ENCODE measurements at places on chromosomes 11 and 22.

DNA sequence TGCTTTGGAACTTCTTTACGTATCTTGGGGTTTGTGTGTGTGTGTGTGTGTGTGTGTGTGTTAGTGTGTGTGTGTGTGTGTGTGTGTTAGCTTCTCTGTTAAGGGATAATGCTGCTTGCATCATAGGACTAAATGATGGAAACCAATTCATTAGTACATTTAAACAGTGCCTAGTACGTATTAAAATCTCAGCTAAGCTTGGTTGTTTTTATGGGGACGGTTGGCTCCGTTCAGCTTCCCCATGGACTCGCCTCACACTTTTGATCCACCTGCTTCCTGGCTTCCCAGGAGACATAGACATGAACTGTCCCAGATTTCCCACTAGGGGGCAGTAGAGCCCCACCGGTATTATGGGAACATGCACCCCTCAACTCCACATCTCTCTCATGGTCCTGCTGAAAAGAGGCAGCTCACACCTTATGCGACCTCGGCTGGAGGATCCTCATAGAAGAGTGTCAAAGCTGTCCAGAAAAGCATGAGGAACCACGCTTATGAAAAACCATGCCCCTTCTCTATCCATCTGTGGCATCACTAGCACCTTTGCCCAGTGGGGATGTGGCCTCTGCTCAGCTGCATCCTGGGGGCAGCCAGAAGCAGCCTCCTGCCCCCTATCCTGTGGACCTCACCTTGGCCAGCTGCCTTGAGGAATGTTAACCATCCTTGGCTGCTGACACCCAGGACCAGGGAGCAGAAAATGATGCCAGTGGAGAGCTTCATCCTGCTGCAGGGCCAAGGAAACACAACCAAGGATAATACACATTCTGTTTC lies 9.7 kb upstream of the SAAL1 start:
- peak; percentile 41 for DNase-seq

DNA sequence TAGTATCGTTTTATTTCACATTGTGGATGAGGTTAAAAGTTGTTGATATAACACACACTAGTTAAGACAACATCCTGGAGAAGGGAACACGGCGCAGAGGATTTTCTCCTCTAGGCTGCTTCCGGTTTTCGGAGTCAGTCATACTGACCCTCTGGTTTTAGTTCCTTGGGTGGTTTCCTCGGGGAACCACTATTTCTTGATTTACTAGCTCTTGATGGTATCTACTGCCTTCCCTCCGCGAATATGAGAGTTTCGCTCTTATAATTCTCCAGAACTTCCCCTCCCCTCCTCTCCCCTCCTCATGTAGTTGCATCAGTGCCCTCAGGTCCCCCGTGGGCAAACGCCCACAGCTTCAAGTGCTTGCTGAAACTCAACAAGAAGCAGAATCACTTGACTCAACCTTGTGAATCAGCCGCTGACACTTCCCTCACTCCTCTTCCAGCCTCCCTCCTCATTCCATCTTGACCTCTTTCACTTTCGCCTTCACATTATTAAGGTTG lies 15.9 kb upstream of the APOBEC3A start:
- DNase-seq, result no peak

GRCh38 chr11:79152511-79152910 lies 288.3 kb downstream of the TENM4 start:
- no peak for DNase-seq

- DNase-seq, result no peak
Measured at GRCh38 chr22:26779108-26779507, 121.7 kb downstream of the MIAT start.

DNA sequence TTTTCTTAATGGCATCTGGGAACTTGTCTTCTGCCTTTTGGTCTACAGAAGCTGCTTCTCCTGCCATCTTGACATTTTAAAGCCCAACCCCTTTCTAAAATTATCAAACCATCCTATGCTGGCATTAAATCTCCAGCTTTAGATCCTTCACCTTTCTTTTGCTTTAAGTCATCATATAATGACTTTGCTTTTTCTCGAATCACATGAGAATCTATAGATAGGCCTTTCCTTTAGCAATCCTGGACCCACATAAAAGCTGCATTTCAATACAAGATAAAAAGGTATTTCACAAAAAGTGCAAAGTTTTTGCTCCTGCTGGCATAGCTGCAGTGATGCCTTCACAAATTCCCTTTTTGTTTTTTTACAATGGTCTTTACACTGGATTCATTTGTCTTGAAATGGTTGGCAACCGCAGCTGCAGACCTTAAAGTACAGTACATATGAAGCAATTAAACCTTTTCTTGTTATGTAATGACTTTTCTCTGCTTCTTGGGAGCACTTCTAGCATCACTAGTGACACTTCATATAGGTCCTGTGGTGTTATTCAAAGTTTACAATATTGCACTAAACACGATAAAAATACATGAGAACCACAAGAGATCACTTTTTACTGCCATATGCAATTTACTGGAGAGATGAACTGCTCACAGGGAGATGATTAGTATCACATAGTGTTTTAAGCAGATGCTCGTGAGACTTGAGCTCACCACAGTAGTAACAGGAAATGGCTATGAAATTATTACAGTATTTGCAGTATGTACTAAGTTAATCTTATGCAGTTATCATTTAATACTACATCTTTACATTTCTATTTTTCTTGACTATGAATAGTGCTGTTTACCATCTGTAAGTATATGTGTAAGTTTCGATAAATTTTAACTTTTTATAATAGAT lies 41.6 kb downstream of the ACER3 start:
- DNase-seq, result no peak

GRCh38 chr11:67278135-67278938 lies 10.8 kb upstream of the ANKRD13D start:
- no peak for DNase-seq

- DNase-seq, result peak; percentile 21
Measured at GRCh38 chr11:134033696-134034491, 35.0 kb upstream of the JAM3 start.

All from stimulated activated CD8-positive, alpha-beta memory T cell treated with anti-CD3 and anti-CD28 coated beads, Interleukin-2, amount 100 ng/mL, for 1 hour (primary cell).